ENCODE measurements at places on chromosomes 7 and 10. TPM values are rescaled to one million over a fixed set of nuclear protein-coding genes. Genes with fewer than 3 reads are reported as not detected.

Gene NXPH1
- total RNA-seq = not detected

Gene CFAP58
- total RNA-seq = 0.23 TPM

Gene SCRN1
- 146 TPM for total RNA-seq

Gene ZNF853
- 0.99 TPM for total RNA-seq

Gene LIPM
- total RNA-seq = 0.13 TPM

Gene SLC18A3
- not detected for total RNA-seq

Gene ANXA8L1
- not detected for total RNA-seq

Gene ABLIM1
- 17.1 TPM for total RNA-seq

Gene ELN
- total RNA-seq = 82.6 TPM

Gene MRPL43
- total RNA-seq = 51.2 TPM

Gene ERVW-1
- not detected for total RNA-seq

Gene ORC5
- 72.7 TPM for total RNA-seq

Gene PRPS1L1
- not detected for total RNA-seq

Gene SLC29A3
- 1.3 TPM for total RNA-seq

Gene NOS3
- 0.33 TPM for total RNA-seq

Gene FAM180A
- 51.3 TPM for total RNA-seq

Gene TMEM273
- total RNA-seq = 0.13 TPM

Gene SHH
- not detected for total RNA-seq

Gene RNF32
- total RNA-seq = 0.33 TPM

Gene PILRA
- total RNA-seq = not detected

Gene HGF
- total RNA-seq = 51.1 TPM

Gene CDHR1
- under 0.01 TPM for total RNA-seq

Gene HOXA3
- total RNA-seq = 4.4 TPM

Gene FAM25C
- not detected for total RNA-seq

Gene IL6
- 62.2 TPM for total RNA-seq

Gene VGF
- total RNA-seq = 0.26 TPM

Gene NUTM2D
- 1.9 TPM for total RNA-seq

Gene C10orf67
- not detected for total RNA-seq

Gene GPR37
- total RNA-seq = 1.5 TPM

Gene ARHGEF5
- total RNA-seq = 2.0 TPM

Gene GRID1
- total RNA-seq = 0.46 TPM

Gene ENTPD1
- 2.7 TPM for total RNA-seq

Gene ARPC1A
- total RNA-seq = 257 TPM

Gene GJC3
- total RNA-seq = not detected

Gene CRPPA
- 1.4 TPM for total RNA-seq

Gene COL28A1
- total RNA-seq = 0.17 TPM

Gene RHOBTB1
- 15.8 TPM for total RNA-seq

Gene ITPRID1
- total RNA-seq = not detected

Gene SMKR1
- 0.20 TPM for total RNA-seq

Gene CDH23
- total RNA-seq = 0.13 TPM

Gene TRDMT1
- total RNA-seq = 5.2 TPM

Gene STEAP2
- total RNA-seq = 45.2 TPM

Gene TCAF2
- 7.2 TPM for total RNA-seq

Gene CYP3A4
- total RNA-seq = not detected

Gene TUBB8
- not detected for total RNA-seq

Gene TYW1B
- total RNA-seq = 1.5 TPM
